ENCODE measurements at places on chromosomes 7 and 10.

DNA sequence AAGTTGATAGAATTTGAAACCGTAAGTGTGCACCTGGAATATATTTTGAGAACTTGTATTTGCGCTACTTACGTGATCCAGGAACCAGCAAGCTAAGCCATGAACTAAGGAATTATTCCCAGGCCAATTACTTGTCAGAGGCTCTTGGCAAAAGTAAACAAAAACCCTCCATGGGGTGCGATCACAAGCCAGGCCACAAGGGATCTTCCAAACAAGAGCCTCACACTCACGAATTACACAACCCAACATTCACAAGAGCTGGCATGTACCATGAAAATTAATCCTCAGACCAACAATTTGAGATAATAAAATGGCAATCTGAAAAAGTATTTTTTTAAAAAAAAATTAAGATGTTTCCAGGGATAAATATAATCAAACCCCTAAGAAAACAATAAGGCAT is 467.0 kb upstream of the AKR1E2 start:
- no peak for DNase-seq

DNA sequence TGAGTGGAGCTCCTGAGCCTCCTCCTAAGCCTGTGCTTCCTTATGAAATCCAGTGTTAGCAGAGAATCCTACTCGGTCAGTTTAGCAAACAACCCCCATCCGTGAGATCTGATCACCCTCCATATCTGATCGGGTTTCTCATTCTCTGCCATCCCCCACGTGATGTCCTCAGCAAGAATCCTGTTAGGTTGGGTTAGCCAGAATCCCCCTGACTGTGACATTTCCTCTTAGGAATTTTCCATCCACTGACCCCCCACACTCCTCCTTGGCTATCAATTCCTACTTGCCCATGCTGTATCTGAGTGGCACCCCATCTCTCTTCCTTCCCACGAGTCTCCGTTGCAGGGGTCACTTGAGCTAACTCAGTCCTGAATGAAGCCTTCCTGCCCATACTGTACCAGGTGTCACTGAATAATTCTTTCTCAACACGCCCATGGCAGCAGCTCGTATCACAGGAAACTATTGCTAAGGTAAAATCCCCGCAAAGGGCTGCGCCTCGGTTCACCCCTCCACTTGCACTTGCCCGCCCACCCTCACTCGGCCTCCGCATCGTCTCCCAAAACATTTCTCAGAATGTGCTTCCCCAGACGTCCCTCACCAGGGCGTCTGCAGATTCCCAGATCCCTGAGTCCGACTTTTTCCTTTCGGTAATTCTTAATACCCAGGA is 44.1 kb downstream of the MYOF start:
- DNase-seq = no peak

- DNase-seq = no peak
Measured at GRCh38 chr7:81081616-81082015, 162.8 kb upstream of the SEMA3C start.

GRCh38 chr10:124732931-124733570 is 11.1 kb downstream of the FAM53B start:
- DNase-seq = peak; percentile 23

DNA sequence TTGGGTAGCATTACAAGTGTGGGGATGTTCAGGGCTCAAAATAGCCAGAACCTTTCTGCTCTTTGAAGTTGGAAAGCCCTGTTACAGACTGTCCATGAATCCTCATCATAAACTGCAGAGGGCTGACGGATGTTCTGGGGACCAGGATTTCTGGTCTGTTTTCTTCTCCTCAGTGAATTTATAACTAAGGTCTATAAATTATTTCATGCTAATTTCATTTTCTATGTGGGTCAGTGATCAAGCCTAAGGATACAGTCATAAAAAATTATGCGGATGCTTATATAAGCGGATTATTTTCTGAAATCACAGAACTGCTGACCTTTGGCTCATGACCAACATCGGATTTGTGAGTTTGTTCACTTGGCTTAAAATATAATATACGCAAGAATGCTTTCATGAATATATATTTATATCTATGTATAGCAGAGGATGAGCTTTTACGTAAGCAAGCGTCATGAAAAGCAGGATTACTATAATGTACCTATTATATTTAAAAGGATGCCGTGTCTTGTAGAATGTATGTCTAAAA is 263.7 kb downstream of the GLI3 start:
- no peak for DNase-seq

DNA sequence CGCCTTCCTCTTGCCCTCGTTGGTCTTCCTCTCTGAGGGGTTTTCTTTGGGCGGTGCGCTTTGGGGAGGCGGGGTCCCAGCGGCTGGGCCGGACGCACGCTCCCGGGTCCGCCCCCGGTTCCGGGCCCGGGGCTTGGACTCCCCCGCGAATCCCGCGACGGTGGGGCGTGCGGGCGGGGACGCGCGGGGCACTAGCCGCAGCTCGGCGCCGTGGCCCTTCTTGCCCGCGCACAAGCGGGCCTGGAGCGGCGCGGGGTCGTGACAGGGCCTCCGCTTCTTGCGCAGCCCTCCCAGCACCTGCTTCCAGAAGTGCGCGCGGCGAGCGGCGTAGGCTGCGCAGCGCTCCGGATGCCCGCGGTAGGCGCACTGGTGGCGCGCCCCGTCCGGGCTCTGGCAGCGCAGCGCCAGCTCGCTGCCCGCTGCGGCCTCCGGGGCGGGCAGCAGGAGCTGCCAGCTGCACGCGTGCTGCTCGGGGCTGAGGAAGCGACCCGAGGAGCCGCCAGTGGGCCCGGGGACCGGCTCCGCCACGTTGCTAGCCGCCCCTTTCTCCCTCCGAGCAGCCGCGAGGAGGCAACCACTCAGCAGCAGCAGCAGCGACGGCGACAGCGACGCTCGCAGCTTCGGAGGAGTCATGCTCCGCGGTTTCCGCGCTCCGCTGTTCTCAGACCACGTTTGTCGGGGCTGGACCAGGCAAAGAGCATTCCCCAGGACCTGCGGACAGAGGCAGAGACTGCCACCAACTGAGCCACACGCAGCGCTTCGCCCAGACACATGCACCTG is 759 bp downstream of the FGFBP3 start:
- DNase-seq = peak; percentile 85

GRCh38 chr7:13457790-13458189 is 531.7 kb downstream of the ETV1 start:
- DNase-seq = no peak

DNA sequence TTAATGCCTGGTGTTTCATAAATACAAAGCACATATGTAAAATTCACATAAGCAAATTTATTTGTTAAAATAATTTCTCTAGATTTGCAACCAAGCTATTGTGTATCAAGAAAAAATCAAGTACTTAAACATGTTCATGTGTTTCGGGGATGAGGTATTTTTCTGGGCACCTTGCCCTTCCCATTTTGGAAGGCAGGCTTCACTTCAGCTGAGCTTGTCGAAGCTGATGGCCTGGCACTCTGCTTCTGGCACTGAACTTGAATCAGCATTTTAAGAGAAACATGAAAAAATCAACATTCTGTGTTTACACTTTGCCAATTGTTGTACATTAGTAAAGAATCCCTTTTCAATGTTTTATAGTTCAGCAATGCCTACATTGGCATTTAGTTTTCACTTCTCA is 179.1 kb upstream of the STEAP4 start:
- DNase-seq = no peak
